ENCODE measurements at places on chromosomes 4 and X.
A peak's percentile ranks its signal among the peaks of the same experiment; 100 is the strongest.

- DNase-seq, result no peak
Measured at GRCh38 chr4:96037705-96038104, 197.8 kb downstream of the PDHA2 start.

DNA sequence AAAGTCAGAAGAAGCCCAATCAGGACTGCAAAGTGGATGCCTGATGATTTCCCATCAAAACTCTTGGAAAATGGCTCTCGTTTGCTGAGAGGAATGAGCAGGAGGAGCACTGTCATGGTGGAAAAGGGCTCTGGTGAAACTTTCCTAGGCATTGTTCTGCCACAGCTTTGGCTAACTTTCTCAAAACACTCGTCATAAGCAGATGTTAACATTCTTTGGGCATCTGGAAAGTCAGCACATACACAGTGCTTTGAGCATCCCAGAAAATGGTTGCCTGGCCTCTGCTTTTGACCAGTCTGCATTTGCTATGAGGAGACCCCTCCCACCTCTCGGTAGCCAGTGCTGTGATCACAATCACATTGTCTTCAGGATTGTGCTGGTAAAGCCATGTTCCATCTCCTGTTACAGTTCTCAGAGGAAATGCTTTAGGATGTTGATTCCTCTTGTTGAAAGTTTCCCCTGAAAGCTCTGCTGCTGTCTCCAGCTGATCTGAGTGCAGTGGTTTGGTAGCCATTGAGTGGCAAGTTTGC is 25.2 kb upstream of the TBC1D14 start:
- DNase-seq, result peak; percentile 43

GRCh38 chr4:17252131-17252530 is 259.8 kb downstream of the QDPR start:
- no peak for DNase-seq

DNA sequence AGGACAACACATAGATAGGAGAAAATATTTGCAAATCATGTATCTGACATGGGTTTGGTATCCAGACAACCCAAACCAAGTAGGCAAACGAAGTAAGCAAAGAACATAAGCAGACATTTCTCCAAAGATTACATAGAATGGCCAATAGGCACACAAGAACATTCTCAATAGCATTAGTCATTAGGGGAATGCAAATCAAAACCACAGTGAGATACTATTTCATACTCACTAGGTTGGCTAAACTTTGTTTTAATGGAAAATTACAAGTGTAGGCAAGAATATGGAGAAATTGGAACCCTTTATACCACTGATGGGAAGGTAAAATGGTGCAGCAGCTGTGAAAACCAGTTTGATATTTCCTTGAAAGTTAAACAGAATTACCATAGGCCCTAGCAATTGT is 74.7 kb downstream of the CHRNA9 start:
- DNase-seq, result peak; percentile 26

GRCh38 chrX:37926700-37927099 is 79.3 kb upstream of the DYNLT3 start:
- DNase-seq, result peak; percentile 41

Data from AG10803 (cell line).